ENCODE measurements at places on chromosomes 2 and 18.

GRCh38 chr2:12587228-12587627, 129.5 kb upstream of the TRIB2 start:
- no peak for DNase-seq

- no peak for DNase-seq
These were observed 8.7 kb downstream of the CTIF start for GRCh38 chr18:48547531-48547981.

DNA sequence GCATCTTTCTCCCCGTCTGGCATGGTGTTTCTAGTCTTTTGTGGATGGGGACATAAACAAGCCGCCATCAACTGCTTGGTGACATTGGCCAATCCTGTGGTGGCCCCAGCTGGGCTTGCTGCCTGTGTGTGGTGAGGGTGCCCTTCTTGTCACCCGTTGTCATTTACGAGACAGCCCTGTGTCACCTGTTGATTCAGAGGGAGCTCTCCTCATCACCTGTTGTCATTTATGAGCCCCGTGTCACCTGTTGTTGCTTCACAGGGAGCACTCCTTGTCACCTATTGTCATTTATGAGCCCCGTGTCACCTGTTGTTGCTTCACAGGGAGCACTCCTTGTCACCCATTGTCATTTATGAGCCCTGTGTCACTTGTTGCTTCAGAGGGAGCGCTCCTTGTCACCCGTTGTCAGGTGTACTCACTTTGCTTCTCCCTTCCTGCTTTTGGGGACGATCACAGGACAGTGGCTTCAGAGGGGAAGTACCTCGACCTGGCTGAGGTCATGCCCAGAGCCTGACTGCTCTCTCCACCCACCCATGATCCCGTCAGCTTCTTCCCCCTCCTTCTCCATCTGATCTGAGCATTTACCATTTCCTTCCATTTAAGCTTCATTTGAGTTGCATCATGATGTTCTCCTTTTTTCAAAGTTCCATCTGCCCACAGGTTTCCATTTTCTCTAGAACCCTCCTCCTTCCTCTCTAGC, 29.1 kb downstream of the HPCAL1 start:
- DNase-seq, result peak; percentile 52

DNA sequence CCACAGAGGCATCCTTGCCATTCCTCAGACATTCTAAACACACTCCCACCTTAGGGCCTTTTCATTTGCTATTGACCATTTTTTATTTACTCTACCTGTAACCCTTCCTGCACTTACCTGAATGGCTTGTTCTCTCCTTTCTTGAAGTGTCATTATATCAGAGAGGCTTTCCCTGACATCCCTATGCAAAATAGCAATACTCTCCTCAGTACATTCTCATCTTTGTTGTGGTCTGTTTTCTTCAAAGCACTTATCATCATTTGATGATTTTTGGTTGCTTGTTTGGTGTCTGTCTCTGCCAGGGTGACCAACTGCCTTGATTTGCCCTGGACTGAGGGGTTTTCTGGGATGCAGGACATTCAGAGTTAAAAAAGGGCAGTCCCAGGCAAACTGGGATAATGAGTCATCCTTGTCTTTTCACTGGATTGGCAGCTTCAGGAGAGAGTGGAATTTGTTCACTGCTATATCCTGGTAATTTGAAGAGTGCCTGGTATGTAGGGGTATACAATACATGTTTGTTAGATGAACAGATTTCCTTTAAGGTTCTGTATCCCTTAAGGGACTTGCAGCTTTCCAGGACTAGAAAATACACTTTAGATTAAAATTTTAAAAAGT, 102.4 kb downstream of the BABAM2 start:
- DNase-seq, result no peak

- DNase-seq, result no peak
These were observed 173.9 kb downstream of the HDAC4 start for GRCh38 chr2:239226677-239227581.

DNA sequence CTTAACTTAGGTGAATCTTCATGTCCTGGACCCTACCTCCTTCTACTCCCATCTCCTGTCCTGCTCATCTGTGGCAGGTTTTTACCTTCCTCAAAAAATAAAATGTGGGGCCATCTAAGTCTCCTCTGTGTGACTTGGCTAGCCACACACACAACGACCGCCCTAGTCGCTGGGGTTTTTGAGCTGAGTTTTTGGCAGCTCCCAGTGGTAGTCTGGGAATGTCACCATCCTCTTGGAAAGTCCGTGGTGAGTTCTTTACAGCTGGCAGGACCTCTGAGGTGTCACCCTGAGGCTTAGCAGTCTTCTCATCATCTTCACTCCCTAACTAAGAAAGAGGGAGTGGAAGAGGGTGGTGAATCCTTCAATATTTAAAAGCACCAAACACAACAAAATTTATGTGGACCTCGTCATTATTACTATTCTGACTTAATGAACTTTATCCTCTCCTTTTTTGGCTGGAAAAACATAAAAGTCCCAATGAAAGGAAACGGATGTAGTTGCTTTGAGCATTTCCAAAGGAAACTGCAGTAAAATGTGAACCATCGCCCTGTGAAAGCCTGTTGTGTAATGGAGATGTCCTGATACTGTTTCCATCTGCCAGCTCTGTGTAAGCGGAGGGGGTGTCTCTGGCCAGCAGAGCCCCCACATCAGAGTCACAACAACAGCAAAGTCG, 78.6 kb downstream of the VAPA start:
- DNase-seq, result no peak

- no peak for DNase-seq
These were observed 192.4 kb downstream of the RDH14 start for GRCh38 chr2:18368008-18368407.

DNA sequence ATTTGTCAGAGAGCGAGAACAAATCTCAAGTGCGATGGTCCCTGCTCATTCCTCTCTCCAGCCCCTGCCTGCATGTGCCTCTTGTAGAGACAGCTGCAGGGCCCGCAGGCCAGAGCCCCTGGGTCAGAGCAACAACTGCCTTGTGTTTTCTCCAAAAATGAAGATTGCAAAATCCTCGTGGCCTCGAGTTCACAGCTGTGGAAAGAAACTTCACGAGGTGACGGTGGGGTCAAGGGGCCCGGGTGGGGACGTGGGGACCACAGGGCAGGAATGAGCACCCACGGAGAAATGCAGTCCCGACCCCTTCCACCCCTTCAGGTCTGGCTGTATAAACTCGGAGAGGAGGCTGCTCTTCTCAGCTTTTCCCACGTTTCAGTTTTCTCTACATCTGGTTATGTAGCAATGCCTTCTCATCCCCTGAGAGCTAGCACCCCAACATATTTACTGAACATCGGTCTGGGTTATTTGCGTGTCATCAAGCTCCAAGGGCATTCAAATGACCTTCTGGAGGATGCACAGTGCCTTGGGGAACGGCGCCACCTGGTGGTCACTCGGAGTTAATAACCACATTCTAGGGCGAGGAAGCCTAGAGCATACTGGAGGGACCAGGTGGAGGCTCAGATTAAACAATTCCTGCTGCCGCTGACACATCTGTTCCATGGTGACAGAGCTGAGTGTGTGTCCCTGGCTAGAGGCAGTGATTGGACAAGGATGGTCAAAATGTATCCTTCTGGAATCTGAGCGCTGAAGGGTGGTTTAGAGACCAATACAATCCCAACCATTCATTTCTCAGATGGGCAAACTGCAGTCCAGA, 91.4 kb upstream of the CYRIA start:
- peak; percentile 78 for DNase-seq

DNA sequence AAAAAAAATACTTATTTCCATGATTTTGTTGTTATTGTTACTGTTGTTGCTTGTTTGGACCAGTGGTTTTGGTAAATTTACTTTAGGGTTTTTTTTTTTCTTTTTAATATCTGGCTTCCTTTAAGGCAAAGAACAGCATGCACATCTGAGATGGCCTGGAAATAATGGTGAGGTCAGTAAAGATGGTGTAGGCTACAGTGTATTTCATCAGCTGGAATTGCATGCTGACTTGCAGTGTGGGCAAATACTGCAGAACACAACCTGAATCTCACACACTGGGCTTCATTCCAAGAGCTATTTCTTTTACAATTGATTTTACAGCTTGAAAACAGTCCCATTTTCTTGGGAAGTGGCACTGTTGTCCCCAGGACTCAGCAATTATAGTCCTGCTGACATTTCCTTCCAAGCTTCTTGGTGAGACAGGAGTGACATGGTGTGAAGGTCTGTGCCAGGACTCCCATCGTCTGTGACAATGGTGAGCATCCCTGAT, 376.1 kb upstream of the SOX11 start:
- DNase-seq, result no peak

DNA sequence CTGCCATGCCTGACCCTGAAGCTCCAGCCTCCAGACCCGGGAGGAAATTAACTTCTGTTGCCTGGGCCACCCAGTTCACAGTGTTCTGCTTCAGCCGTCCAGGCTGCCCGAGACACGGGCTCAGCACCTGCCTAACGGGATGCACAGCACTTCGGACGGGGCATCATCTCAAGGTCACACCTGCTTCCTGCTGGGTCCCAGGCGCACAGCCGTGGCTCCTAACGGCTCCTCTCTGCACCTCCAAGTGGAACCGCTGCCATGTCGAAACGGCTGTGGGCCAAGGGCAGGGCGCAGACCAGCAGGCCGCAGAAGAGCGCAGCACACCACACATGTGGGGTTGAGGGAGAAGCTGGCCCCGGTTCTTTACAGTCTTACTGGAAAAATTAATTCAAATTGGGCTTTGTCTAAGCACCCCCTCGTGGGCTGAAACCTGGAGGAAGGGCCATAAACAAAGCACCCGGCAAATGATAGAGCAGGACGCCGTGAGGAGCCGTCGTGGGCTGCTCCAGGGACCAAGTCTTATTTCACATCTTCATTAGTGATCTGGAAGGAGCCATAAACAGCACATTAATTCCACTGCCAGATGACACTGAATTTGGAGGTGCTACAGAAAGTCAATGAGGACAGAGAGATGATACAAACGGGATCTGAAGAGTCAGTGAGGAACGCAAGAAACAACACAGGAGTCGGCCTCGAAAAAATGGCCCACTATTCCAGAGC, 59.6 kb downstream of the EIPR1 start:
- DNase-seq, result no peak

DNA sequence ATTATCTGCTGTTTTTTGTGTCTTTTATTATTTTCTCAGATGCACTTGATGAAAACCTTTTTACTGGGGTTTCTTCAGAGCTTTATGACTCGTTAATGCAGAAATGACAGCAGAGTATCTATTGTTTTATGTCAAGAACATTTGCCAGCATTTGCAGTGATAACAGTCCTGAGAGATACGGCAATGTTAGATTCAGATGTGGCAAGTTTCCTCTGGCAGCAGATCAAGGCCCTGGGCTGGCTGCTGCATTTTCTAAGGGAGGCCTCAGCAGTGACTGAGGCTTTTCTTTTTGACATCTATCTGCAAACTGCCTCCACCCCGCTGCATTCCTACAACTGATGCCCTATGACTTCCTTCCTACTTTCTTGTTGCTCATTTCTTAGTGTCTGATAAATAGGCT, 40.2 kb downstream of the EFEMP1 start:
- DNase-seq, result no peak

DNA sequence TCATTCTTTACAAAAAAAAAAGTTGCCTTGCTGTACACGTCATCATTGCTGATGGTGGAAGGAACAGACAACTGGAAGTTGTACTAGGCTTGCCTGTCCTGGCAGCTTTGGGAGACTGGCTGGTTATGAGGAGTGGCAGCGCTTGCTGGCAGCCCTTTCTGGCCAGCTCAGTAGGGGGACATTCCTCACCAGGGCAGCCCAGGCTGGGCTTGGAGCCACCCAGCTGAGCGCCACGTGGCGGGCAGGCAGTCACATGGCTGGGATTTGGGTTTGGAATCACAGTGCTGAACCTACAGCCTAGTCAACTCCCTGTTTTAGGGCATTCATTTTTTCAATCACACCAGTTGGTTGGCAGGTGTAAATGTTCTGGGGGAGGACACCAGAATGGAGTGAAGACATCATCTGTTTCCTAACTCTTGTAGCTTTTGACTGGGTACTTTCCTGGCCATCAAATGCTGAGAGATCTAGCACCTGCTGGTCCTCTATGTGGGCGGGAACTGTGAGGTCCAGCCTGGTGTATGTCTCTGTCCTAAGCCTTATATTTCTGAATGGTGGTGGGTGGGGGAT, 139.3 kb downstream of the SETBP1 start:
- no peak for DNase-seq

DNA sequence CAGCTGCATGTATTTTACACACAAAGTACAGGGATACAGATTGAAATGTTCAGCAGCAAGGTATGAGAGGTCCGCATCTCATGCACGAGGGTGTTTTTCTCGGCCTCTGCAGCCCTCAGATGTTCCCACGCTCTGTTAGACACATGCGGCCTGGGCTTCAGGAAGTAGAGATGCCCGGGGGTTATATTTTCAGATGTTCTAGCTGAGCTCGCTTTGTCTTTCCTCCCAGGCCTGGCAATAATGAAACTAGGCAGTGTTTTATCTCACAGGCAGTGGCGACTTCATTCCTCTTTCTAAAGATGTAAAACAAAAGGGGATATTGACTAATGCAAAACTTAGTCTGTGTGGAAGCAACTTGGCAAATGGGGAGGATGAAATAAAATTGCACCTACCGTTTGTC, 190.7 kb downstream of the GBX2 start:
- no peak for DNase-seq

- no peak for DNase-seq
These were observed 141.4 kb upstream of the PIEZO2 start for GRCh38 chr18:11290786-11291185.

DNA sequence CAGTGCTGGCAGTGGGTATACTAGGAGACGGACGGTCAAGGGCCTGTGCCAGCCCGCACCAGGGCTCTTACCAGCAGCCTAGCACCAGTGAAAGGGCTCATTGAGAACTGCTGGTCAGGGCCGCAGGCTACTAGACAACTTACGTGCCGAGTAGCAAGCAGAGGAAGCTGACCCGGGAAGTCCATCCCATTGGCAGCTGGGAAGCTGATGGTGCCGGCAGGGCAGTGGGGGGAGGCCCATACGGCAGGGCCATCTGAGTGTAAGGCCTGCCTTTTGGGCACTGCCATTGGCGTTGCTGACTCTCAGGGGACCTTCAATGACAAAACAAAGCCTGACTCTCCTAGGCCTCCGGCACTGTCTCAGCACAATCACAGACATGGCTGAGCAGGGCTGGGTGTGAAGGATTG, 20.6 kb downstream of the EFR3B start:
- DNase-seq, result peak; percentile 24

DNA sequence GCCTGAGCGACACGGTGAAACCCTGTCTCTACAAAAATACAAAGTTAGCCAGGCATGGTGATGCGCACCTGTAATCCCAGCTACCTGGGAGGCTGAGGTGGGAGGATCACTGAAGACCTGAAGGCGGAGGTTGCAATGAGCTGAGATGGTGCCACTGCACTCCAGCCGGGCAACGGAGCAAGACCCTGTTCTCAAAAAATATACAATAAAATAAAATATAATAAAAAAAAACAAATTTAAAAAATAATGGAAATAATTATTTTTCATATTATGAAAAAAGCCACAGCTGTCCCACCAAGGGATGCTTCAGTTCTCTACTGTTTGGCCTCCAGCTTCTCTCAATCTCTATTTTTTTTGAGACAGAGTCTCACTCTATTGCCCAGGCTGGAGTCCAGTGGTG, 10.4 kb downstream of the SLC19A3 start:
- no peak for DNase-seq

GRCh38 chr2:134677856-134678756, 40.7 kb downstream of the TMEM163 start:
- DNase-seq, result no peak

- no peak for DNase-seq
These were observed 49.6 kb upstream of the SPAG16 start for GRCh38 chr2:213234641-213235040.
